ENCODE measurements at places on chromosomes 4 and X.

DNA sequence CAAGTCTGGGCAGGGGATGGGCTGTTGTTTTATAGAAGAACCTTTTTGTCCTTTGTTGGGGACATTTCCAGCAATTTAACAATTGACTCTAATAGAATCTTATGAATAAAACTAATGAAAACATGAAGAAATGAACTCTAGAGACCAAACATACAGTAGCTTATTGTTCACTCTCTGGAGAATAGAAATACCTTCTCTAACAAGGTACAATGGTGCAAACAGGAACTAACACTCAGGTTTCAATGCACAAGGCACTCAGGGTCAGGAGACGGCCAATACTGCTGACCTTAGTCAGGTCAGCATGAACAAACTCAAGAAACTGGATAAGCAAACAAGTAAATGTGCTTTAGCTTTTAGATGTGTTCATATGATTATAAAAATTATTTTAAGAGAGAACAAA, 39.6 kb upstream of the FBXW7 start:
- DNase-seq: no peak

GRCh38 chrX:139831017-139831416, 101.8 kb downstream of the ATP11C start:
- no peak for DNase-seq

DNA sequence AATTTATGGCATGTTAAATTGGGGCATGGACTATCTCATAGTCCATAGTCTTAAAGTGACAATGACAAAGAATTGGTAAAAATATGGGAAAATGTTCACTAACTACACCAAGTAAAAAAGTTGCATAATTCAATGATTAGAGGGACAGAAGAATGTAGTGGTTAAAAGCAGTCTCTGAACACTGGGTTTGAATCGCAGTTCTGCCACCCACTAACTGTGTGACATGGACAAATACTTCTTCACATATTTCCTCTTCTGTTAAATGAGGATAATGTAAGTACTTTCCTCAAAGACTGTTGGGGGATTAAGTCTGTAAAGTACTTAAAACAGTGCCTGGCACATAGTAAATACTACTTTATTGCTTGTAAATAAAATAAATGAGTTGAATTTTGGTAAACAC, 15.3 kb downstream of the COQ2 start:
- no peak for DNase-seq

DNA sequence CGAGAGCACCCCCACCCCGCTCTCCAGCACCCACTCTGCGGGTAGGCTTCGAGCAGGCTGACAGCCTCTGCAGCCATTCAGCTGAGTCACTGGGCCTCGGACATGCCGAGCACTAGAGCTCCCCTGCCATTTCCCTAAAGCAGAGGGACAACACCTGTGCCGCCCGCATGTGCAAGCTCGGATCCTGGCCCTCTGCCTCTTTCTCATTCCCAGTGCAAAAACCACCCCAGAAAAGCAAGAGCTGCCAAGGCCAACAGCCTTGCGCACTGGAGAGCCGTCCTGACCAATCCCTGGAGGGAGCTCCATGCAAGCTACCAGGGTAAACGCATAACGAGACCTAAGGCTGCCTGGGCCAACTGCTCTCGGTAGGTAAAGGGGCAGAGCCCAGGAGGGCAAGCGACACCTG, 5.3 kb downstream of the HCFC1 start:
- DNase-seq: no peak

GRCh38 chr4:38209654-38210053, 249.5 kb downstream of the PTTG2 start:
- no peak for DNase-seq

DNA sequence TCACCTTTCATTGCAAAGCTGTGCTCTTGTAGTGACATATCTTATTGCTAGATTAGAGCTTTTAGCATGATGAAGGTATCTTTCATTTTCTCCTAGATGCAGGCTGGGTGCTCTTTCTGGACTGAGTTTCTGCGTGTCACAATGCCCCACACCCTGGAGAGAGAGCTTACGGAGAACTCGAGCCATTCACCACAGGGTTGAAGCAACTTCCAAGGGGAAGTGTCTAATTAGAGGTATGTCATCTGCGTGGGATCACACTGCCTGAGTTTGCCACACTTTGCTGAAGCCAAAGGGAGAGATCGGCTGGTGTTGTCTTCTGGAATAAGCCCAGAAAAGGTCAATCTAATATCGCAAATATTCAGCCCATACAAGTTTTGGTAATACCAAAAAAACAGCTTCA, 179.3 kb upstream of the MBNL3 start:
- DNase-seq: no peak

DNA sequence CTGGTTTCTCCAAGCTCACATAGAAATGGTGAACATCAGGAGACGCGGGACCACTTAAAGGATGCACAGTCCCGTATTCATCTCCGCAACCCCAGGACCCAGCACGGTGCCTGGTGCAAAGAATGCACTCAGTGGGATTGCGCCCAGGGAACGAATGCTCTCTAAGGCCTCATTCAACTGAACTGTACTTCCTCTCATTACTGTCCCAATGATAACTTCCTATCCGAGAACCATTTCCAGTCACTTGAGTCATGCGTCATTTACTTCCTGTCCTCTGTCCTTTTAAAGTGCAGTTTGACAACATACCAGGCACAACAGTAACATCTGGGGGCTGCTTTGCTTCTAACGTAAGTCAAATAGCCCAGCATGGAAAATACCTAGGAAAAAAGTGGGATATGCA, 75.7 kb downstream of the RBM47 start:
- DNase-seq: no peak

GRCh38 chr4:101065346-101065745, 282.0 kb downstream of the PPP3CA start:
- no peak for DNase-seq

- DNase-seq: no peak
Measured at GRCh38 chr4:139300431-139301112, 733 bp upstream of the NAA15 start.

GRCh38 chrX:107324493-107325310, 118.3 kb downstream of the DNAAF6 start:
- DNase-seq: no peak

DNA sequence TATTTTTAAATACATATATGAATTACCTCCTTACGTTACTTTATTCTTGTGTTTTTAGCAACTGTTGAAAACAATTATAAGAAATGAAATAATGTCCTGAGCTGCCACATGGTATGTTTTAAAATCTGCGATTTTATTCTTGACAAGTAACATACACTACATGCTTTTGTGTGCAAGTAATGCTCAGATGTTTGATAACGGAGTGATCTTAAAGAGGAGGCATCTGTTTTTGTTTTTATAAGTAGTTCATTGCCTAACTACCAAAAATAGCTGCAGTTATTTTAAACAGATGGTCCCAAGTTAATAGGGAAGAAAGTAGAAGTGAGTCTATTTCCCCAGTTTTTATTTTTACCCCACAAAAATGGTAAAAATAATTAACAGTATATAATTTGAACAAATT, 55.2 kb downstream of the GAB1 start:
- peak; percentile 7 for DNase-seq

DNA sequence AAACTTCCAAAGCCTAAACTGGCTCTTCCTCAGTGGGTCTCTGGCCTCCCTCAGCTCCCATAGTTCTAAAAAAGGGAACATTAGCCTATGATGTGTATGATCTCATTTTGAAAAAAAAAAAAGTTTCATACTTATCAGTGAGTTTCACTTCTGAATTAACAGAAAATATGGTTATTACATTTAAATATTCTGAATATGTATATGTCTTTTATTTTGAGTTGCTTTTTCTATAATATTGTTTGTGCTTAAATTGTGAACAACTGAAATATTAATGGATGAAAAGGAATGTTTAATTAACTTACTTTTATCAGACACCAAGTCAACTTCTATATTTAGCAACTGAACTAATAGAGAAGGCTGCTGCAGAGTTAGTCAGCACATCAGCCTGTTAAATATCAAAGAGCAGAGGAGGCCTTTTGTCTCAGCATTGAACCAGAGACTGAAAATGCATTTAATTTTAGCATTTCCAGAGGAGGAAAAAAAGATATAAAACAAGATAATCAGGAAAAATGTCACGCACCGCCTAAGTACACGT, 20.4 kb upstream of the FHL1 start:
- no peak for DNase-seq

DNA sequence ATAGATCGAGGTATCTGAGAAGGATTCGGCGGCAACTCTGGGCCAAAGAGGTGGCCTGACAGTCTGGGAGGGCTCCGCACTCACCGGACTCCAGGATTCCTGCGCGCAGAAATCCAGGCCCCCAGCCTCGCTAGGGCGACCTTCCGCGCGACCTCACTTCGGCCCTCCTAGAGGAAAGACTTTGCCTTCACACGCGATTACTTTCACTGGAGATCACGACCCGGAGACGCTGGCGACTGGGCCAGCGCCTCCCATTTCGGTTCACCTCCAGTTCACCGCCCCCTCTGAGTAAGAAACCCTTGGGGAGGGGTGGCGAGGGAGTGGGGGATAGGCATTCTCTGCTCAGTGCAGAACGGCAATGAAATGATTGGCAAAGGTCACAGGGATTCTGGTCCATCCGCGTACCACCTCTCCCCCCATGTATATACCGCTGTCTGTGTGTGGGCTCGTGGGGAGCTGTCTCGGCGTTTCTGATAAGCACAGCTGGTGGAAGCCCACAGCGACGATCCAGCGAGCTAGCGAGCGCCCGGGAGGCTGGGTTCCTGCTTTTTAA, 2.5 kb downstream of the POU3F4 start:
- DNase-seq: no peak
